Hematopoietic multipotent progenitor cell treated with erythropoietin and hydrocortisone succinate and interleukin-3 and kit ligand, for 4 days (in vitro differentiated cells): ENCODE measurements at places on chromosomes 7 and 10.

- DNase-seq = no peak
These were observed 49.1 kb downstream of the SRPK2 start for GRCh38 chr7:105339404-105340323.

DNA sequence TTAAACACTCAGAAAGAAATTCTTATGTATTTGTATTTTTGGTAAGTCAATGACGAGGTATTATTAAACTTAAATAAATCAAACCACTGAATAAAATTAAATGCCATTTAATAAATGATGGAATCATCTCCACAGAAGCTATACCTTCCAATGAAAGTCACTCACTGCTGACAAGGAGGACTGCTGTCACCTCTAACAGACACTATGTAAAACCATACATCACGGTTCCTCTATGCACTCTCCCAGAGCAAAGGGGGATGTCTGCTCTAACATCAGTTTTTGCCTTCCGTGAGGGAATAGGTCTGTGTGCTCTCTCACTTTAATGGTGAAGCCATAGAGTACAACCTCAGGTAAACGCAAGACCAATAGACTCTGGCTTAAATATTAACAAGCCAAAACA, 99.7 kb upstream of the DDC start:
- DNase-seq = peak; percentile 27

- DNase-seq = no peak
These were observed 80.6 kb upstream of the KLF6 start for GRCh38 chr10:3865565-3865964.

- DNase-seq = no peak
These were observed 29.9 kb downstream of the TAS2R41 start for GRCh38 chr7:143507534-143508055.

- DNase-seq = peak; percentile 69
These were observed 41.3 kb downstream of the CCDC6 start for GRCh38 chr10:59865101-59865500.

- no peak for DNase-seq
These were observed 5.2 kb downstream of the EGFR start for GRCh38 chr7:55023841-55024505.

- DNase-seq = no peak
These were observed 20.6 kb downstream of the BTBD16 start for GRCh38 chr10:122291739-122292138.

GRCh38 chr10:77622889-77623291, 14.7 kb downstream of the KCNMA1 start:
- DNase-seq = peak; percentile 35

GRCh38 chr7:66757939-66758338, 17.4 kb downstream of the RABGEF1 start:
- no peak for DNase-seq

GRCh38 chr10:77631241-77631640, 6.4 kb downstream of the KCNMA1 start:
- no peak for DNase-seq

DNA sequence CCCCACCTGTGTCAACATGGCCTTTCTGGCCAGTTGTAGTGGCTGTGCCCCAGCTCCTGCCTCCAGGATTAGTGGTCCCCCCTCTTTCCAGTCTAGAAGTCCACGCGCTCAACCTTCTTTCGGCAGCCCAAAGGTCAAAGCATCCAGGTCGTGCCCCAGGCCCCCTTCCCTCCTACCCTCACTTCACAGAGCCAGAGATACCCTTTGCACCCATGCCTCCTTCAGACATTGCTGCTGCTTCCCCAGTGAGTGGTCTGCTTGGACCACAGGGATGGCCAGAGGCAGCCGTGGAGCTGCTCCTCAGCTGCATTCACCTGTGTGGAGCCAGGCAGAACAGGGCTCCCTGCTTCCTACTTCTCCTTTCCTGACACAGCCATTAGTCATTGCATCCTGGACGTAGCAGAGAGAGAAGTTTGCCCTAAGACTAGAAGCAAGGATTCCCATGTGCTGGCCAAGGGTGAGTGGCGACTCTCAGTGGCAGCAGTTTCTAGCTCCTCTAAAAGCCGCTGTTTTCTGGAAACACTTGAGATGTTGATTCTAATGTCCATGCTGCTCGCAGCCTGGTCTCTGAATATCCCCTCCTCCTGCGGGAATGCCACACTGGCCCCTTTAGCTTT, 243.1 kb upstream of the SHH start:
- DNase-seq = no peak

- DNase-seq = peak; percentile 38
These were observed 16.6 kb upstream of the WDFY4 start for GRCh38 chr10:48667960-48668590.

DNA sequence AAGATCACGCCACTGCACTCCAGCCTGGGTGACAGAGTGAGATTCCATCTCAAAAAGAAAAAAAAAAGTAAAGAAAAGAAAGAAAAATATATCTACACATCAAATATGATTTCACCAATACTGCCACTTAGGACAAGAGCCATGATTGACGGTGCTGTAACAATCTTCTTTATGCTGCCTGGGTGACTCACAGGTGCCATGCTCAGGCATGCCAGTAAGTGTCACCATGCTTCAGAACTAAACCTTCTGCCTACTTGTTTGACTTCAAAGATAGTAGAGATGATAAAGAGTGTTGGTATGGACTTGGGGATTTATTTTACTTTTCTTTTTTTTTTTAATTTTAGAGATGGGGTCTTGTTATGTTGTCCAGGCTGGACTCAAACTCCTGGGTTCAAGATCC, 33.6 kb upstream of the DNMBP start:
- peak; percentile 24 for DNase-seq

DNA sequence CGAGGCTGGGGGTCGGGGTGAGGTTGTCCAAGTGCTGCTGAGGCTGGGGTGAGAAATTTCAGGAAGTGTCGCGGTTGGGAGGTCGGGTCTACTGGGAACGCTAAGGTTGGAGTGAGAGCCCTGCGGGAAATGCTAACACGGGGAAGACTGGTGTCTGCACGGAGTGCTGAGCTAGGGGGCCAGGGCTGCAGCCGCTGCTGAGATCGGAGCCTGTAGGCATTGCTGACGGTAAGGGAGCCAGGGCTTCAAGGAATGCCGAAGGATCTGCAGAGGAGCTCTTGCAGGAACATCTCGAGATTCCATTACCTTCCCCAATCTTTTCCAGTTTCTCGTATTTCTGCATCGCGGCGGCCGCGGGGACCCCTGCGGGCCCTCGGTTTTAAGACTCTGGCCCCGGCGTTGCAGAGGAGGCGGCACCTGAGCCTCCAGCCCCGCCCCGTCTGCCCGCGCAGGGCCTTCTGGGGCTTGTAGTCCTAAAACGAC, at the start of gene CDK5:
CDK5 (minus strand) TSS at position 392 of the 483 bp plus-strand sequence; CDS start at position 343, 49 bp downstream.
- DNase-seq = no peak

DNA sequence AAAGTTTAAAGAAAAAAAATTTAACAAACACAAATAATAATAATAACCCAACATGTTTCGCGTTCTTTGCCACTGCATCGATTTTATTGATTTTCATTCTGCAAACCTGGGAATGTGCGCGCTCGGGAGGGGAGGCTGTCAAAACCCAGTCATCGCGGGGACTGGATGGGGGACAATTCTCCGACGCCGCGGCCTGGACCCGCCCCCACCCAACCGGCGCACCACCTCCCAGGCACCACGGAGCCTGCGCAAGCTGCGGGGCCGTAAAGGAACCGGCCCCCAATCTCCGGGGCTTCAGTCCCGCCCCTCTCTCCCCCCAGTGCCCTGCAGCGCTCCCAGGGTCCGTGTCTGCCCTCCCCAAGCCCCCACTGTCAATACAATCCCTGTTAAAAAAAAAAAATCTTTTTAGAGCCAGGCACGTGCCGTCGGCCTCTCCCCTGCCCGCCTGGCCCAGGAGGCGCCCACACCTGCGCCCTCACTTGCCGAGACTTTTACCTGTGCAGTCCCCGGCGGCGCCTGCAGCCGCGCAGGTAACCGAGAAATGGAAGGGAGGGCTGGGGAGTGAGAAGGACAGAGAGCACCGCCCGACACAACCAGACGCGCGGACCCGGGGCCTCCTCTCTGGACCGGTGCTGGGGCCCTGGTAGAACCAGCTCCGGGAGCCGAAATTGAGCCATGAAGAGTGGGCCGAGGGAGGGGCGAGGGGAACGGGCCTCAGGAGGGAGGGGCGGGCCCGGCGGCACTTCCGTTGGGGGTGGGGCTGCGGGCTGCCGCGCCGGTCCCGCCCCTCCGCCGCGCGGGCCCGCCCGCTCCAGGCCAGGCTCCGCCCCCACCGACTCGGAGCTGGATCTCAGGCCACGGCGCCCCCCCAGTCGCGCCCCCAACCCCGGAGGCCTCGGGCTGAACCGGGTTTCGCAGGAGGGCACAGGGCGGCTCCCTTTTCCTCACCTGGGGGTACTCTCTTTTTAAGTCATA, 7.6 kb upstream of the ZNF503 start:
- DNase-seq = peak; percentile 70

DNA sequence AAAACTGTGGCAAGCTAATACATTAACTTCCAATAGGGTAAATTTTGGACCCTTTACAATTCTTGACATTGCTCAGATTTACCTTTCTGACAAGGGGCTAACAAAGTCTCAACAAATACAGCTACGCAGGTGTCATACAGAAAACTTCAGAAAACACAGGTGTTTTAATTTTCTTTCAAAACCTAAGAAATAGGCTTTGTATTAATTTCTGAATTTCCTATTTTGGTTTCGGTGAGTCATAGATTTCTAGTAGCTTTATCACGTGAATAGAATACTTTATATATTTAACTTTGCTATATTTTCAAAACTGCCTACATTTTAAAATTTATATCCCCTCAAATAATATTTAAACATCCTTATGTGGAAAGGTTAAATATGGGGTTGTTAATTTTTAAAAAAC, 215.3 kb downstream of the DGKB start:
- no peak for DNase-seq

DNA sequence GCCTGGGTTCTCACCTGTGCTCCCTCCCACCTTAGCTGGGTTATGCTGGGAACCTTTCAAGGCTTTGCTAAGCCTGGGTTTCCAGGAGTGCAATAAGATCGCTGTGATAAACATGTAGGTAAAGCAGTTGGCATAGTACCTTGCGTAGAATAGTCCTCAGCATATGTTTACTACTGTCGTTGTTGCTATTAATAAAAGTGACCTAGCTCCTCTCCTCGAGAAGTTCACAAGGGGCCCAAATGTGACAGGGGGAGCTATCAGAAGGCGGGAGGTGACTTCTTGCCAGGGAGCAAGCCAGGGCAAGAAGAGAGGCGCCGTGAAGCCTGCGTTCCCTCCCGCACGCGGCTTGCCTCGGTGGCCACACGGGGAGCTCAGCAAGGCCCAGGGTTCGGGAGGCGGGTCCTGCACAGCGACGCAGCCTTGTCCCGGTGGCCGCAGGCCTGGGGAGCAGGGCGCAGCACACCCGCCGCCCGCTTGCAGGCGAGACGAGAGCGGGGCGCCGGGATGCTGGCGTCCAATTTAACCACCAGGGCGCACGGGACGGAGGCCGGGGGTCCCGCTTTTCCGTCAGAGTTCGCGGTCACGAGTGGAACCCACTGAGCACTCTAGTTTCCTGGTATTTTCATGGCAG, 106.2 kb downstream of the SNX10 start:
- DNase-seq = peak; percentile 77

GRCh38 chr7:1083729-1084657, 3.9 kb upstream of the GPER1 start:
- DNase-seq = peak; percentile 26

- no peak for DNase-seq
These were observed 145.1 kb downstream of the ADRA2A start for GRCh38 chr10:111221682-111222480.

- DNase-seq = no peak
These were observed 225.8 kb upstream of the FAM3C start for GRCh38 chr7:121621937-121622336.

- no peak for DNase-seq
These were observed 71.7 kb downstream of the AMZ1 start for GRCh38 chr7:2759736-2760097.

- no peak for DNase-seq
These were observed at the start of gene DGKI for GRCh38 chr7:137846827-137847567. Gene DGKI, minus strand, starts transcription at chr7:137846974.

- DNase-seq = no peak
These were observed 32.6 kb downstream of the PLAC9 start for GRCh38 chr10:80165173-80165572.

DNA sequence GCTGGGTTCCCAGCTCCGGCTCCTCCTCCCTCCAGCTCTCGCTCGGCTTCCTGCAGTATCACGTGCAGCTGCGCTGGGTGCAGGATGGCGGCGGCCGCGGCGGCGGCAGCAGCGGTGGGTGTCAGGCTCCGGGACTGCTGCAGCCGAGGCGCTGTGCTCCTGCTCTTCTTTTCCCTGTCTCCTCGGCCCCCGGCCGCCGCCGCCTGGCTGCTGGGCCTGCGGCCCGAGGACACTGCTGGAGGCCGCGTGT, at the start of gene CNNM1:
CNNM1 (plus strand) TSS at position 53 of the 250 bp plus-strand sequence; CDS start at position 85, 32 bp downstream.
- DNase-seq = peak; percentile 71

GRCh38 chr10:73998929-73999691, 1.2 kb downstream of the VCL start:
- DNase-seq = no peak

GRCh38 chr7:151570366-151570915, 50.7 kb upstream of the RHEB start:
- peak; percentile 53 for DNase-seq

- DNase-seq = peak; percentile 68
These were observed 3.0 kb downstream of the BAMBI start for GRCh38 chr10:28680358-28680752.

- no peak for DNase-seq
These were observed 528.1 kb upstream of the DPP6 start for GRCh38 chr7:153524070-153524601.

DNA sequence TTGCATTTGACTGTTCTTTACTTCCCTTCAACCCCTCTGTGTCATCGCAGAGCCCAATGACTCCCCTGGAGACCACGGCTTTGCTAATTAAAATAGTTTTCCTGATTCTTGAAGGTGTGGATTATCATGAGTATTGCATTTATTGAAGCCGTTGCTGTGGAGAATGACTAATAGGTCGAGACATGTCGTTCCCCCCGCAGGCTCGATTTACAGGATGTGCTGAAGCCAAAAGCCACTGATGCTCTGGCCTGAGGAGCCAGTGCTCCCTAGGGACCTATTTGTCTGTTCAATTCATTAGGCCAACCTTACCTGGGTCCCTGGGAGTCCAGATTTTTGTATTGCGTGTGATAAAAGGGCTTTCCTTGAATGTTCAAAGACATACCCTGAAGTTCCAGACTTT, 102.3 kb downstream of the NPTX2 start:
- DNase-seq = no peak

DNA sequence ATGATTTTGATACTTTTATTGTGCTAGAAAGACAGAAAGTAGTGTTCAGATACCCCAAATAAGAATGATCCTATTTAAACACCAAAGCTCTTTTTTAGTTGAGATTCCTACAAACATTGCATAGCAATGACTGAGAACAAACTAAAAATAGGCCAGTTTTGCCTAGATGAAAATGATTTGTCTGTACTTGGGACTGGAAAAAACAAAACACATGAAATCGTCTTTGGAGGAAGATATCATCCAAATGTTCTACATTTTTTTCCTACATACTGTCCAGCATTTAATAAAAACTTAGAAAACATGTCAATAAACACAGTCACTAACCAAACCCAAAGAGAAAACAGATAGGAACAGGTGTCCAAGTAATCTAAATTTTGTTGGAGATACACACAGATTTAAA, 111.6 kb upstream of the MEOX2 start:
- no peak for DNase-seq

- peak; percentile 6 for DNase-seq
These were observed 18.1 kb downstream of the STRA8 start for GRCh38 chr7:135251496-135252391.

- no peak for DNase-seq
These were observed 737.4 kb downstream of the TNS3 start for GRCh38 chr7:46844486-46844885.
